ENCODE measurements at places on chromosomes 5 and 9.
A peak's percentile ranks its signal among the peaks of the same experiment; 100 is the strongest.

DNA sequence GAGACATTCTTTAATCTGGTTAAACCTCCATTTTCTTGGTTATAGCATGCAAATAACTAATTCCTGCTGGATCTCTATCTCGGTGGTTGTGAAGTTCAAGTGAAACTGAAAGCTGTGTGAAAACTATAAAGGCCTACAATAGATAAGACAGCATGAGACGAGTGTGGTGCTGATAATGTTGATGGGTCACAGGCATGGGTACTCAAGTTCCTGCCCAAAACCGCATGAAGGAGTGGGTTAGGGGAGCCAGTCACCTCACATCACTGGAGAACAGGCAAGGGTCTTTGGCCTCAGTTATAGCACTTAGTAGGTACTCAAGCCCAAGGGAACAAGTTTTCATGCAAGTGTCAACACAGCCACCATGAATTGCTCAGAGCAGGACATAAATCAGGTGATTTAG, 16.7 kb downstream of the HMHB1 start:
- DNase-seq, result no peak

DNA sequence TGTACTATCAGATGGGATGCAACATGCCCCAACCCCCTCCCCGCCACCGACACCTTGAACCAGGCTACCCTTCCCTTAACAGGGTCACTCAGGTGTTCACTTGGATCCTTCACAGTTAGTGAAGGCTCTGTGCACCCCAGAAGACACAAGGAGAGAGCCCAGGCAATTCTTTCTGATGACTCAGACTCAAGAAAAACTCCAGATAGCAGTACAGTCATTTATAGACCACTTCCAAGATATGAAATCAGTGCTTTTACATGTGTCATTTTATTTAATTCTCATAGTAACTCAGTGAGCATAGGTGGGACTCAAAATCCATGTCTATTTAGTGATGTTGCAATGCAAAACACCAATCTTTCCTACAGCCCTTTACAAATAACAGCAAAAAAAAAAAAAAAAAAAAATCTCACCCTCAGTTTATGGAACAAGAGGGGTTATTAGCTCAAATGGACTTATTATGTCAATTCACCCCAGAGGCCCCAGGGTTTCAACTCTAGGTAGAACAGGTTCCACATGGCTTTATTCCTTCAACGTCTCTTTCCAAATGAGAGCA, 71.9 kb downstream of the FOXD1 start:
- DNase-seq, result peak; percentile 62

- peak; percentile 59 for DNase-seq
These were observed at the start of gene ZFP2 for GRCh38 chr5:178895615-178896571. TSS of gene ZFP2 (plus strand) at chr5:178895913. CDS start at chr5:178931314, 35,401 bp downstream.

DNA sequence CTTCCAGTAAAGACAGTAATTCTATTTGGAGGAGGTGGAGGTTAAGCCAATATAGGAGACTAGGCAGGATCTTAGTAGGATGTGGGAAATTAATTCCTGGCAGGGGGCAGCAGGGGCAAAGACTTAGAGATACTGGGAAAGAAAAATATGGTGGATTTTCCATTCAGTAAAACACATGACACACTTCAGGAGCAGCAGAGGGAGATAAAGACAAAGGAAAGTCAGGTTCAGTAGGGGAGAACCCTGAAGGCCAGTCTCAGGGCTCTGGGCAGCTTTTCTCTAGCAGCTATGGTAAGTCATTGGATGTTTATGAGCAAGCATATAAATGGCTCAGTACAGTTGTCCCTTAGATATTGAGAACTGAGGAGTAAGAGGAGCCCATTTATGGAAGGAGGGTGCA, 105.5 kb downstream of the PJA2 start:
- peak; percentile 13 for DNase-seq

GRCh38 chr5:96629774-96630173, 32.4 kb upstream of the CAST start:
- peak; percentile 80 for DNase-seq

- peak; percentile 77 for DNase-seq
These were observed 133.0 kb upstream of the TUT7 start for GRCh38 chr9:86486891-86487837.

GRCh38 chr9:137650259-137650658, 31.5 kb downstream of the EHMT1 start:
- no peak for DNase-seq

DNA sequence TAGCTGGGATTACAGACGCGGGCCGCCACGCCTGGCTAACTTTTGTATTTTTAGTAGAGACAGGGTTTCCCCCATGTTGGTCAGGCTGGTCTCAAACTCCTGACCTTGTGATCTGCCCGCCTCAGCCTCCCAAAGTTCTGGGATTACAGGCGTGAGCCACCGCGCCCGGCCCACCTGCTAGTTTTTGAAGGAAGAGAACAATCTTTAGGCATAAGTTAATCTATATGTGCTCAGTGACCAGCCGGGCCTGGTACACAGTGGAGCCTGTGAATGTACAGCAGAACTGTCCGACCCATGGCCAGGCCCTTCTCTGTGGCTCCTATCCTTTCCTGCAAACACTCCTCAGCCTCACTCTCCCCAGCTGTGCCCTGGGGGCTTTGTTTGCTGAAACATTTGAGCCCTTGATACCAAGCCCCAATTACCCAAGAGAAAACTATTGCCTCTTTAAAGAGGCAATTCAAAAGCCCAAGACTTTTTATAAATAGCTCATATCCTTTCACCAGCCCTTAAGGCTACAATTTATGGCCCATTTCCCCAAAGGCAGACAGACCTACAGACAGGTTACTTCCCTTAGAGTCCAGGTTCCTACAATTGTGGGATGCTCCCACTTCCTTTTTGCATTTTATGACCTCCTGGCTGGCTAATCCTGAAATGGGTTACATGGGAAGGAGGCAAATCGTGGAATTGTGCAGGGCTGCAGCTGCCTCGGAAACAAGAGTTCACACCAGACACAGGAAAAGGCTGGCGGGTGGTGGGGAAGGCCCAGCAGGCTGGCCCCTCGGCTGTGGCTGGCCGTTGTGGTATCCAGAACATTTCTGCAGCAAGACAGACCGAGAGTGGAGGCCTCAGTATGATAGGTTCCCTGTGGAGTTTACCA, 37.5 kb downstream of the SPRY4 start:
- DNase-seq, result no peak

DNA sequence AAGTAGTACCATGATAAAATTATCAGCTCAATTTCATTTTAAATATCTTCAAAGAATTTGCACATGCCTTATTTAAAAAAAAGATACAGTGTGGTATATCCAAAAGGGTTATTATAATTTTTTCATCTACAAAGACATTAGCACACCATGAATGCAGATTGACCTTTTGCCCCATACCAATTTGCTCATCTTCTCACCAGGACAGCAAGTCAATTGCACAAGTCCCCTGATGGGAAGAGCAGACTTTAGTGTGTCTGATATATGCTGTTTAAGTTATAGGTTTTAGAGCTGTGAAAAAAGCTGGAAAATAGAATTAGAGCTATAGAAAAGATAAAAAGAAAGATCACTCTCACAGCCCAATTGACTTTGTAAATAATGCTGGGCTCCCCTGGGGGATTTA, 325.8 kb upstream of the CDH6 start:
- no peak for DNase-seq

All from cardiac fibroblast (primary cell).